ENCODE measurements at places on chromosomes 2 and 18.

GRCh38 chr2:143881246-143881645, 638.7 kb downstream of the ZEB2 start:
- no peak for DNase-seq

DNA sequence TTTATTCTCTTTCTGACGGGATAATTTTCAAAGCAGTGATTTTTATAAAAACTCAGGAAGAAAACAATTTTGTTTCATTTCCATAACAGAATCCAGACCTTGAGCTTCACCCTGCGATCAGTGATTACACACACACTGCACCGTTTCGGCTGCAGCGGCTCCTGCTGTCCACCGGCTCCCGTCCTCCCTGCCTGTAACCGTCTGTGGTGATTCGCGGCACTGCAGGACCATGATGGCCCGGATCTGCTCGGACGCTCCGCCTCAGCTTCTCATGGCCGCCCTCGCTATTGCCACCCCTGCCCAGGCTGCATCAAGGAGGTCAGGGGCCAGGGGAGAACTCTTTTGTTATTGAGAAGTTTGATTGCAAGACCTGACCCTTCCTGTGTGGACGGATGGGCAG, 246.1 kb downstream of the TWIST2 start:
- DNase-seq = no peak

GRCh38 chr2:79876430-79876829, 363.6 kb downstream of the CTNNA2 start:
- DNase-seq = peak; percentile 24

DNA sequence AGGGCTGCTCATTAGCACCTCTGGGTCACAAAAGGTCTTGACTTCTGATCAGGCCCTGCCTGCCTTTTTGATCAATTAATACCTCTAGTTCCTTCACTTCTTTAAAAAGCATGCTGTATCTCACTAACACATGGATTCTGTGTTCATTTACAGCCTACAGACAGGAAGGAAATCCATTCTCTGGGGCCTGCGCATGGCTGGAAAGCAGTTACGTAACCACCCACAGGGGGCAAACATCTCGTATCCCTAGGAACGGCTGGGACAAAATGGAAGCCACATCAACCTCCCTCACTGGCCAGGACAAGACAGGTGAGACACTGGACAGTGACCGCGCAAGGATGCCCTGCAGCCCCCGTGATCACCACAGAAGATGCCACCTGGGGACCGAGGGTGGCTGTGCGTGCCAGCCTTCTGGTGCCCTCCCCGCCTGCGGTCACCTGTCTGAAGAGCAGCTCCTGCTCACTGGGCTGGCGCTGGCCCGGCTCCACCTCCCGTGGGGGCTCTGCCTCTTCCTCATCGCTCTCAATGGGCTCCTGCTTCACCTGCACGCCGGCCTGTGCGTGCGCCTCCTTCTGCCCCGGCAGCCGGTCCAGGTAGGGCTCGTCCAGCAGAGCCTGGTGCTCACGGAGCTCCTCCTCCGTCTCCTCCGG, 266.9 kb downstream of the TWIST2 start:
- no peak for DNase-seq

DNA sequence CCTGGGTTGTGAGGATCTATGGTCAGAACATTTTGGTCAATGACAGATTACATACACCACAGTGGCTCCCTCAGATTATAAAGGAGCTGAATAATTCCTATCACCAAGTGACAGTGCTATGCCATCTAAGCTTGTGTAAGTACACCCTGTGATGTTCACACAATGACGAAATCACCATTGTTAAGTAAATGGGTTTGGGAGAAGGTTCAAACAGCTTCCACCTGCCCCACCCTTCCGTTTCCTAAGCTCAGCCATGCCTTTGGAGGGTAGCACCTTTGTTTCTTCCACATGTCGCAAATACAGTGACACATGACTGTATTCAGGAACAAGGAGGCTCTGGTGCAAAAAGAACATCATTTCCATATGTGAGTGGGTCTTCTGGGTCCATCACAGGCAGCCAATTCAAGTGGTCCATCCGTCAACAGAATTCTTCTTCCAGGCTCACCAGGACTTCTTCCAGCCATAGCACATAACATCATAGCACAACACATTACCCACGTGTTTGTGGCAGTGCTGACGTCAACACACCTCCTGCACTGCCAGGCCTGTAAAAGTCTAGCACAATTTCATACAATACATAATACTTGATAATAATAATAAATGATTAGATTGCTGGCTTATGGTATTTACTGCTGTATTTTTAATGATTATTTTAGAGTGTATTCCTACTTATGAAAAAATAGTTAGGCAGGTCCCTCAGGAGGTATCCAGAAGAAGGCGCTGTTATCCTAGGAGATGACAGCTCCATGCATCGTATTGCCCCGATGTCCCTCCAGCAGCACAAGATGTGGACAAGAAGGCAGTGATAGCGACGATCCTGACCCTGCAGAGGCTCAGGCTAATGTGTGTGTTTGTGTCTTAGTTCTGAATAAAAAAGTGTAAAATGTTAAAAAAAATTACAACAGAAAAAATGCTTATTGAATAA, 264.8 kb downstream of the ANAPC1 start:
- DNase-seq = no peak

DNA sequence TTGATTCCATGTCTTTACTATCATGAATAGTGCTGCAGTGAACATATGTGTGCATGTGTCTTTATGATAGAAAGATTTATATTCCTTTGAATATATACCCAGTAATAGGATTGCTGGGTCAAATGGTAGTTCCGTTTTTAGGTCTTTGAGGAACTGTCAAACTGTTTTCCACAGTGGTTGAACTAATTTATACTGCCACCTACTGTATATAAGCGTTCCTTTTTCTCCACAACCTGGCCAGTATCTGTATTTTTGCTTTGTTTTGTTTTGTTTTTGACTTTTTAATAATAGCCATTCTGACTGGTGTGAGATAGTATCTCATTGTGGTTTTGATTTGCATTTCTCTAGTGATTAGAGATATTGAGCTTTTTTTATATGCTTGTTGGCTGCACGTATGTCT, 641.6 kb downstream of the SUCLG1 start:
- peak; percentile 39 for DNase-seq

GRCh38 chr2:22189893-22190480, 1066.2 kb downstream of the TDRD15 start:
- no peak for DNase-seq

- no peak for DNase-seq
These were observed 160.4 kb downstream of the DOCK10 start for GRCh38 chr2:224881846-224882245.

- no peak for DNase-seq
These were observed 124.0 kb downstream of the NRP2 start for GRCh38 chr2:205806143-205806905.

DNA sequence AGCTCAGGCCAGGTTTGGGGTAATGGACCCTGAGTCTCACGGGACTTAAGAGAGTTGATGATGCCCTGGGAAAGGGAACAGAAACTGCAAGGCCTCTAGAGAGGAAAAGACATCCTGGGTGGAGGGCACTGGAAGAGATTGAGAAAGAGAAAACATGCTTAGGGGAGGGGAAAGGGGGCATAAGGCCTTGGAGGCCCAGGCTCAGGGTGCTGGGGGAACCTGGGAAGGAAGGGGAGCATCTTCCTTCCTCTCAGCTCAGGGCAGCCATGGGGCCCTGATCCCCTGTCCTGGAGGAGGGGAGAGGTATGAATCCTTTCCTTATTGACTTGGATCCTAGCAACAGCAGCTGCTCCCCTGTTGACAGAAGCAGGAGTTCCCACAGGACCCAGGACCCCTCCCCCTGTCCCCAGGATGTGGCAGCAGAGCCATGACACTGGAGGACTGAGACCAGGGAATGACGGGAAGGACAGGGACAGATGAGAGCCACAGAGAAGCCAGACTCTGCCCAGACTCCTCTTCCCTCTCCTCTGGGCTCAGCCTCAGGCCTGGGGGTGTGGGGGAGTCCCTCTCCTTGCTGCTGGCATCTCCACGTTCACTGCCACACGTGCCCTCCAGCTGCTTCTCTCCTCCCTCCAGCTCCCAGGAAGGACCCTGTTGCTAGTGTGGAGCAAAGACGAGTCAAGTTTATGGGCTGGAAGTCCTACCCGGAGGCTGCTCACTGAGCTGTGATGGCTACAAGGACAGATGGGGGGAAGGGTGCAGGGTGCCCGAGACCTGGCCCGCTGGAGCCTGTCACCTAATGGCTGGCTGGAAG, 815 bp downstream of the GPBAR1 start:
- DNase-seq = peak; percentile 30

- no peak for DNase-seq
These were observed 111.0 kb upstream of the CDH20 start for GRCh38 chr18:61222206-61222605.

DNA sequence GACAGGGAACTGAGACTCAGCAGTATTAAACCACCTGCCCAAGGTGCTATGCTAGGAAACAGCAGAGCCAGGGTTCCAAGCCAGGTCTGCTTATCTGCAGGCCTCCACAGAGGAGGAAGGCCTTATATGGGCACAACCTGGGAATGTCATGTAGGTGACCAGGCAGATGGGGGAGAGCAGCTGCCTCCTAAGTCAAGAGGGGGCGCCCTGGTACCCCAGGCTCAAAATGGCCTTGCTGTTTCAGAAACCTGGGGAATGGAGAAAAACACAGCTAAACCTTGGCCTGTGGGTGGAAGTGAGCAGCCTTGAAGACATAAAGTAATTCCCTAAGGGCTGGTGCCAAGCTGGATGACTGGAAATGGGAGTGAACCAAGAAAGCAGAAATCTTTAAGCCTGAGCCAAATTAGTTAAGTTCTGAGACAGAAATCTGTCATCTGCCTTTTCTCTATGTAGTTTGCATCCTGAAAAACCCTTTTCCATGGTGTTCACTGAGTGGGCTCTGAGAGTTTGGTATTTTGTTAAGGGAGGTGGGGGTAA, 79.1 kb downstream of the MAPK4 start:
- DNase-seq = no peak

GRCh38 chr2:17620841-17621240, 80.3 kb downstream of the VSNL1 start:
- DNase-seq = no peak

GRCh38 chr2:199975273-199975895, 20.0 kb downstream of the MAIP1 start:
- no peak for DNase-seq

GRCh38 chr2:2926858-2927175, 450.8 kb downstream of the EIPR1 start:
- DNase-seq = no peak

DNA sequence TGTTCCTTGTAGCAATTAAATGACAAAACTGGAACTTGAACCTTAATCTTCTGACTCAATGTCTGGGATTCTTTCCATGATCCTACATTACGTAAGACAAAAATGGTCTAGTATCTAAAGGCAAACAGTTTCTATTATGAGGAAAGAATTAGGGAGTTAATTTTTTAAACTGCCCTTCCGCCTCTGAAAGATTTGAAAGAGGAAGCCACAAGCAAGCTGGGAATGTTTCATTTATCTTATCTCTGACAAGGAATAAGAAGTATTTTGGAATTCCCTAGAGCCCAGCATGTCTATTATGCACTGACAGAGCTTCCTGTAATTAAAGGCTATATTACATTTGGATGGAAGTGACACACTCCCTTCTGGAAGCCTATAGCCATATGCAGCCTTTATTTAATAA, 558.8 kb upstream of the CDH2 start:
- no peak for DNase-seq

DNA sequence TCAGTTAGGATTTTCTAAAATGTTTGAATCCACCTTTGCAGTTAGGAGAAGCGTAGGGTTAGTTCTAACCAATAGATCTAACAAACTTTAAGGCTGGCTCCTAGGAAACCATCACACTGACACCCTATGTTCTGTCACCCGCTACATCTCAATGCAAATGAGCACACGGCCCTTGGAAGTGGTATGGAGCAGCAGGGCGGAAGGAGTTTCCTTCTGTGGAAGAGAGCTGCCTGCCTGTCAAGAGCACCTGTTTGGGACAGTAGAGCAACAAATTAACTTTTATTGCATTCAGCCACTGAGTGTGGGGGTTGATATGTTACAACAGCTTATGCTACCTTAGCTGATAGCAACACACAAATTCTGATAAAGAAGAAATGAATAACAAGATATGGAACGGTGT, 306.9 kb upstream of the RAB6C start:
- DNase-seq = no peak

GRCh38 chr2:73979686-73980085, 5.0 kb upstream of the TET3 start:
- no peak for DNase-seq

- no peak for DNase-seq
These were observed 413.6 kb downstream of the THSD7B start for GRCh38 chr2:137178951-137179377.

DNA sequence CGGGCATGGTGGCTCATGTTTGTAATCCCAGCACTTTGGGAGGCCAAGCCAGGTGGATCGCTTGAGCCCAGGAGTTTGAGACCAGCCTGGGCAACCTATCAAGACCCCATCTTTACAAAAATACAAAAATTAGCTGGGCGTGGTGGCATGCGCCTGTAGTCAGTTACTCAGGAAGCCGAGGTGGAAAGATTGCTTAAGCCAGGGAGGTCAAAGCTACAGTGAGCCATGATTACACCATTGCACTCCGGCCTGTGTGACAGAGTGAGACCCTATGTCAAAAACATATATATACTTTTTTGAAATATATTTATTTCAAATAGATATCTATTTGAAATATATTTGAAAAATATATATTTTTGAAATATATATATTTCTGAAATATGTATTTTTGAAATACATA, 10.9 kb downstream of the OSBPL1A start:
- no peak for DNase-seq

GRCh38 chr2:167127135-167127534, 238.9 kb downstream of the XIRP2 start:
- DNase-seq = peak; percentile 26

DNA sequence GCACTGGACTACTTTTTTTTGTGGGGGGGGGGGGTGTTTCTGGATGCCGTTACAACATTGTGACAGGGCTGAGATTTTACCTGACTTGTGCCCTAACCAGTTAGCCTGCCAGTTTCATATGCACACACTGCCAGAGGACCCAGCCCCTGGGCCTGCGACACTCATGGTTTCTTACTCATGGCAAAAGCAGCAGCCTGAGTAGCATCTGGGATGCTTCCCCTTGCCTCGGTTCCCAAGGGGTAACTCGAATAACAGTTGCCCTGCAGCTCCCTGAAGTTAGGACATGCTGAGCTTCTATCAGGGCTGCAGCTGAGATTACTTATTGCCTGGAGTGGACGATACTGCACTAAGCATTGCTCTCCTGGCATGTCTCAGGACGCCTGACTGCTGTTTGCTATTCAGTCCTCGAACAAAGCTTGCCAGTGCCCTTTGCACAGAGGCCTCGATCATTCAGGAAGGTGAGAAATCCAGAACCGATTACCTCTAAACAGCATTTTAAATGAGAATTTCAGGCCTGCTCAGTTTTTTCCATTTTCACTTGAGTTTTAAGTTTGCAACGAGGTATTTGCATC, 47.9 kb downstream of the TRPM8 start:
- no peak for DNase-seq

GRCh38 chr2:9249020-9249800, 42.6 kb downstream of the ASAP2 start:
- no peak for DNase-seq

Measured in NAMALWA (cell line).